ENCODE measurements at places on chromosomes 1 and 21.

DNA sequence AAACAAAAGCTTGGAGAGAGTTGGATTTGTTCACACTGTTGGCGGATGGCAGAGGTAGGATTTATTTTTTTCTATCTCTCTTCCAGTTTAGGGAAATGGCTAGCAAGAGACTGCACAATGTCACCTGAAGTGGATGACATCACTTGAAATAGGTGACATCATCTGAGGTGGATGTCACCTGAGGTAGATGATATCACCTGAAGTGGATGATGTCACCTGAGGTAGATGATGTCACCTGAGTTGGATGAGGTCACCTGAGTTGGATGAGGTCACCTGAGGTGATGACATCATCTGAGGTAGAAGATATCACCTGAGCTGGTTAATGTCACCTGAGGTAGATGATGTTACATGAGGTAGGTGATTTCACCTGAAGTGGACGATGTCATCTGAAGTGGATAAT, 413.4 kb downstream of the DSCAM start:
- DNase-seq: no peak

GRCh38 chr1:38852780-38853179, 6.8 kb downstream of the RRAGC start:
- DNase-seq: no peak

DNA sequence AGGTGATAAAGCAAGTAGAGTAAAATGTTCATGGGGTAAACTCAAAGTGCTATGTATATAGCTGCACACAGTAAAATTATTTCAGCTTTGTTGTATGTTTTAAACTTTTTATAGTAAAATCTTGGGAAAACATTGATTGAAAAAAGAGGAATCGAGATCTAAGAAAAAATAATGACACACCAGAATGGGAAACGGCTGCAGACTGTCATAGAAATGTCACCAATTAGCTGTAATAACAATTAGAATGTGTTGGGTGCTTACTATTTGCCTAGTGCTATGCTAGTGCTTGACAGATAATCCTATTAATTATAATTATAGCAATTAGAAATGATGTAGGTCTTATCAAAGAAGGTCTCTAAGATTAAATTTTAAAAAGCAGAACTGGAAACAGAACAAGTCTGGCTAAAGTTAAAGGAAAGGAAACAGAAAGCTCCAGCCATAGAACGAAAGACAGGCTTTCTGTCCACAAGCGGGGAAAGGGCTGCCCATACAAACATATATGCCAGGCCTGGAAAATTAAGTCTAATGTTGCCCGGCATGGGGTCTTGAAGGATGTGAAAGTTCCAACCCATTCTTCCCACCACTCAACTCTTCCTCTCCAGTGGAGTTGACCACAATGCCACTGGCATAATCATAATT, 5.0 kb downstream of the PCNX2 start:
- DNase-seq: no peak

DNA sequence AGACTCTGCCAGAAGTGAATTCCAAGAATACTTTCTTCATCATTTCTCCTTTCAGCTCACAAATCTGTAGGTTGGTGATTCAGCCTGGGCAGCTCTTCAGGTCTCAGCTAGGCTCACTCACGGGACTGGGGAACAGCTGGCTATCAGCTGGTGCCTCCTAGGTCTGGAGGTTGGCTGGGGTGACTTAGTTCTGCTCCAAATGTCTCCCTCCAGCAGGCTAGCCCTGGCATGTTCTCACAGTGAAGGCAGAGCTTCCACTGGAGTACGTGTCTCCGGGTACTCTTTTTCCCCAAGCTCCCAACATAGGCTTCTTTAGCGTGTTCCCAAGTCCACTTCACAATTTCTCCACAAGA, 12.5 kb upstream of the VAMP4 start:
- no peak for DNase-seq

GRCh38 chr1:11616766-11617165, 37.5 kb downstream of the FBXO2 start:
- no peak for DNase-seq

DNA sequence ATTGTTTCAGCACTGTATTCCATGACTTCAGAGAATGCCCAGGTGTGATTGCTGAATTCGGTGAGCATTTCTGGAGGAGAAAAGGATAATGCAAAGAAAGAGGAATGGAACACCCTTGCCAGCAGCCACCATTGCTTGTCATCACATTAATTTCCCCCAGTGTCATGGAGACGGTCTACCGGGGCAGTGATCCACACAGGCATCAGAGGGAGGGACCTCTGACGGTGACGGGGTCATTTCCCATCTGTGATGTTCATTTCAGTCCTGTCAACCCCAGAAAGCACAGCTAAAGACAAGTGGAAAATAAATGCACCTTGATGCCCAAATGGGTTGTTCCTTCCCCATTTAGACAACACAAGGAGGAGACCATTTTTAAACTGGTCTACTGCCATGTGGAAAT, 376.4 kb downstream of the PCP4 start:
- DNase-seq: no peak

DNA sequence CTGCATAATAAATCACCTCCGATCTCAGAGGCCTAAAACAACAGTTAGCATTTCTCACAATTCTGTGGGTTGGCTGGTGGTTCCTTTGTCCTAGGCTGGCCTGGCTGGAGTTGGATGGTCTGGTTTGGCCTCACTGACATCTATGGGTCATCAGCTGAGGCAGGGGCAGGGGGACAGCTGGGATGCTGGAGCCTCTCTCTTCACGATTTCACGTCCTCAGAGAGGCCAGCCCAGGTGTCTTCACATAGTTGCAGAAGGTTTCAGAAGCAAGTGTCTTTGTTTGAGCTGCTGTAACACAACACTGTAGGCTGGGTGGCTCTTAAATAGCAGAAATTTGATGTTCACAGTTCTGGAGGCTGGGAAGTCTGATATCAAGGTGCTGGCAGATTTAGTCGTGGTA, 155.5 kb upstream of the CACNA1E start:
- DNase-seq: no peak

GRCh38 chr21:38787016-38787415, 18.7 kb upstream of the ETS2 start:
- DNase-seq: no peak

GRCh38 chr1:182330303-182330702, 61.3 kb downstream of the GLUL start:
- DNase-seq: no peak

DNA sequence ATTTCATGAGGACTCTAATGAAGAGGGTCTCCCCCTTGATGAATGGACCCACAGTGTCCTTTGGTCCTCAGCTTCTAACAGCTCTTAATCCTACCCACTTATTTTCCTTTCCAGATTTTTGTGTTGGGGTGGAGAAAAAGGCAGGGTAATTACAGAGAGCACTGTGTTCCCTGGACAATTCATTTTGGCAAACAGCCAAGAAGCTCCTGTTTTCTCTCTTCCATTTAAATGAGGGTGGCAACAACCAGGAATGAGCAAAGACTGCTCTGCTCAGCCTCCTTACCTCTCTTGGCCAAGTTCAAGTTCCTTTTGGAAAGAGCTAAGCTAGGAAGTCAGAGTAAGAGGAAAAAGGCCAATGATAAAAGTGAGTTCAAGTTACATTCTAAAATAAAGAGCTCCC, 11.9 kb downstream of the XKR8 start:
- no peak for DNase-seq

DNA sequence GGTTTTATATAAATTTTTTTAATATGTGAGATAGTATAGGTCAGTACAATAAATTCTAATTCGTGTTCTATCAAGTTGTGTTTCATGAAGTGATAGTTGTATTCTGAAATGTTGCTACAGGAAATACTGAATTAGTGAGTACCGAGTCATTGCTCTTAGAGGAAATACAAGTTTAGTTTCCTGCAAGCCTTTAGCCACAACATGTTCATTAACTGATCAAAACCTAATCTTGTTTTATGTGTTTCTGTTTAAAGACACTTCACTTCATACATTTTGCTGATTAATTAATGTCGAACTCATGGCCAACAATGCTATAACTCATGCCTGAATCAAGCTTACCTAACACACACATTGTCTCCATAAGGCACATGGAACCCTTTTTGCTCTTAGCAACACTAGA, 43.6 kb downstream of the LRRC7 start:
- DNase-seq: no peak

DNA sequence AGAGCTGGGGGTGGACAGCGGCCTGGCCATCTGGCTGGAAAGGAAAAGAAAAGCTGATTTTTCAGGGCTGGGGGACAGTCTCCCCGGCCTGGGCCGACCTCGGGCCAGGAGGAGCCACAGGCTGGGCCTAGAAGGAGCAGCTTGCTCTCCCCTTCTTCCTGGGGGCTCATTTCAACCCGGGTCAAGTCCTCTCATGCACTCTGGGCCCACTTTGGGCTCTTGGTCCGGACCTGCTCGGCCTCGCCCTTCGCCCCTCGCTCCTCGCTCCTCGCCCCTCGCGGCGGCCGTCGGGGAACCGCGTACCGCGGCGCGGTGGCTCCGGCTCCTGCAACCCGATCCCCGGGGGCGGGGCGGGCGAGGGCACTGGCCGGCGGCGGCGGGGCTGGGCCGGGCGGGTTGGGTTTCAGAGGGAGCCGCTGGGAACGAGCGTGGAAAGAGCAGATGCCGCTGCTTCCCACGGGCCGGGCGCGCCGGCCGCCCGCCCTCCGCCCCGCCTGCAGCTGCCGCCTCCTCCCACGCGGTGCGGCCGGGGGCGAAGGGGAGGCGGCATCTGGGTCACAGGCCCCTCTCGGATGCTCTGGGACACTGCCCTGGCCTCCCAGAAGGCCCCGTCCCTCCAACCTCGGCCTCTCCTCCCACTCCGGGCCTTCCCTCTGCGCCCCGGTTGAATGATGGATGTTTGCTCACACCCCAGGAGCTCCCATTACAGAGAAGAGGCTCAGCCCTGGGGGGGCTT, 6.6 kb downstream of the HEYL start:
- no peak for DNase-seq

DNA sequence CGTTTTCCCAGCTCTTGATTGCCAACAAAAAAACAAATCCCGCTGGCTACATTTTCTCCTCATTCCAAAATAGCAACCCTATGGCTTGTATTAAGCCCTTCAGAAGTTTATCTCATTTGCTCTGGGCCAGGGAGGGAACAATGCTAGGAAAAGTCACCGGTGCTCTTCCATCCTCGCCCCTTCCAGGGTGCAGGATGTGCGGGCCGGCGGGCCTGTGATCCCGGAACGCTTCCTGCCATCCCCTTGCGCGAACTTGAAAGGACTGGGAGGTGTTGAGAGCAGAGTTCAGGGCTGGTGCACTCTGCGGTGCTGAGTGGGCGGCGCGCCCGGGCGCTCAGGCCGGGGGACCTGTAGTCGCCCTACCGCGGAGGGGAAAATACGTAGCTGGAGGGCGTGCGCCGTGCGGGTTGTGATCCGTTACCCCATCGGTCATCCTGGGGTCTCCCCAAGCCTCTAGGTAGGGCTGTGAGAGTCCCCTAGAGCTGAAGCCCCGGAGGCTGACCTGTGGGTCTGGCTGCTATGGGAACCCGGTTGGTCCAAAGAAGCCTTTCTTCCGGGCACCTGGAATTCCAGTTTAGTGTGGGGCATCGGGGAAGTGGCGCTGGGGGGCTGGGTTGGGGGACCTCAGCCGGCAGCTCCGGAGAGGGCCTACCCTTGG, 13.1 kb downstream of the NR5A2 start:
- no peak for DNase-seq

DNA sequence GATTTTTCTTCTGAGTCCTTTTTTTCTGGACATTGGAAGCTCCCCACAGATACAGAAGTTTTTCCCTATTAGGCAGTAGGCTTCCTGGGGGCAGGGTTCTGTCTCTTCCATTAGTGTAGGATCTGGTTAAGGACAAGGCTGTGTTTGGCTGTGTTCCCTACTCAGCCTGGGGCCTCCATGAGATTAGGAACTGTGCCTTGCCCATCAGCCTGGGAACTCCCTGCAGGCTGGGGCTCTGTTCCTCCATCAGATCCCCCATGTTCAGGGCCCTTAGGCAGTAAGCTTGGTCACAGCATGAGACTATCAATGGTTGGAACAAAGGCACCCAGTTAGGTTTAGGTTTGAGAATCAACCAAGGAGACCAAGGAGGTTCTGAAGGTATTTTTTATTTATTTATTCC, 22.7 kb downstream of the NAV1 start:
- DNase-seq: no peak

- DNase-seq: no peak
Observed at GRCh38 chr1:11908095-11908675, 18.0 kb downstream of the KIAA2013 start.

- DNase-seq: no peak
Observed at GRCh38 chr1:62800825-62801306, 16.9 kb downstream of the ATG4C start.

GRCh38 chr1:235851939-235852338, 14.8 kb downstream of the LYST start:
- DNase-seq: no peak

DNA sequence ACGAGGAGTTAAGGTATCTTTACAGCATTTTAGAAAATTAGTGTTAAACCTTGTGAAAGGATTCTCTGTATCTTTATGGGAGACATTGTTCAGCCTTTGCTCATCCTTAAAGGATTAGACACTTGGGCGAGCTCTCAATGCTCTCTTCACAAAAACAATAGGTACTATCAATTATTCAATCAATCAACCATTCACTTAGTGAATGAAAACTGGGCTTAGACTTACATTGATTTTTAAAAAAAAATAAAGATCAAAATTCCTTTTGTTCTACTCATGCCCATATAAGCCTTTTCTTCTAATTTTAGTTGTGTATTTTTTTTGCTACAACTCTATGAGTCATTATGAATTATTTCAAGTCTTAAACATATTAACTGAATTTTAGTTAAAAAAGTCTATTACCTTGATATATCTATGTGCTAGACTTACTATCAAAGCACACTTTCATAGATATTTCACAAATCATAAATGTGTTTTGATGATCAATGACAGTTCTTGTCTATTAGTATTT, 181.2 kb downstream of the DPYD start:
- DNase-seq: no peak

DNA sequence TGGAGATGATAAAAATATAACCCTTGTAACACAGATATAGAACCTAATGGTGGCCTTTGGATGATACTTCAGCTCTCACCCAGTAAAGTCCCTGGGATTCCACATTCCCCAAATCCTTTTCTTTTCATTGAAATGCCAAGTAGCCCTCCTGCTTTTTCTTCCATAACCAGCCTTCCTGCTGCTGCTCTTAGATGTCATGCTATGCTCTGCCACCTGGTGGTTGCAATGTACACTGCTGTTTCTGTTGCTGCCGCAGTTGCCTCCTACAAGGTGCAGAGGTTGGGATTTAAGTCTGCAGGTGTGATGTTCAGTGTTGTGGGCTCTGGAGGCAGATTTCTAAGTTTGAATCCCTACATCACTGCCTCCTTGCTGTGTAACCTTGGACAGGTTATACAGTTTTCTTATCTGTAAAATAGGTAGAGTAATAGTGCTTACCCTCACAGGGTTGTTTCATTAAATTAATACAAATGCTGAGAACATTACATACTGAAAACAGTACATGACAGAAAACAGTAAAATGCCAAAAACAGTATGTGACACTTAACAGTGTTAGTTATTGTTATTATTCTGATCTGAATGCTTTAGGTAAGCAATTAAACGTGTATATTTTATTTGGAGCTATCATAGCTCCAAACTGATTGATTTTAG, 64.3 kb downstream of the CAMSAP2 start:
- peak; percentile 64 for DNase-seq

DNA sequence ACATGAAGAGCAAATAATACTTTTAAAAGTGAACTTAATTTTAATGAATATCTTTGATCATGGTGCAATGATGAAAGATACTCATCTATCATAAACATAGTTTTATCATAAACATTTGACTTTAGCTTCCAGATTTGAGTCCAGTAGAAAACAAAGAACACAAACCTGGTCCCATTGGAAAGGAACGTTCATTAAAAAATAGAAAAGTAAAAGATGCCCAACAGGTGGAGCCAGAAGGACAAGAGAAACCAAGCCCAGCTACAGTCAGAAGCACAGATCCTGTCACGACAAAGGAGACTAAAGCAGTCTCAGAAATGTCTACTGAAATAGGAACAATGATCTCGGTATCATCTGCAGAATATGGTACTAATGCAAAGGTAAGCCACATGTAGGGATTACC, 55.6 kb upstream of the MYOCOS start:
- DNase-seq: no peak
